Body of pancreas (tissue), 4 donors: ENCODE measurements at places on chromosomes 5 and 9. TPM values are rescaled to one million over a fixed set of nuclear protein-coding genes. Genes with fewer than 3 reads are reported as not detected.

Gene IL13
- not detected for total RNA-seq

Gene TRPM6
- total RNA-seq, result under 0.01 TPM

Gene SLC45A2
- not detected for total RNA-seq

Gene AIF1L
- total RNA-seq, result 11.5 TPM

Gene PCDHB2
- total RNA-seq, result 2.0 TPM

Gene TMEM174
- not detected for total RNA-seq

Gene UHRF2
- 52.1 TPM for total RNA-seq

Gene C5orf24
- total RNA-seq, result 15.3 TPM

Gene PCSK1
- 7.5 TPM for total RNA-seq

Gene WNT8A
- not detected for total RNA-seq

Gene PALM2AKAP2
- total RNA-seq, result 0.99 TPM

Gene FNIP1
- 20.5 TPM for total RNA-seq

Gene PRKAA1
- 53.2 TPM for total RNA-seq

Gene GFI1B
- total RNA-seq, result not detected

Gene FBXW11
- 64.6 TPM for total RNA-seq

Gene POU5F2
- total RNA-seq, result 5.3 TPM

Gene PGM5
- 6.9 TPM for total RNA-seq

Gene TRIM36
- 2.9 TPM for total RNA-seq

Gene GHR
- total RNA-seq, result 5.7 TPM

Gene HAND1
- total RNA-seq, result not detected

Gene SPINK13
- total RNA-seq, result 5.7 TPM

Gene LEAP2
- 3.4 TPM for total RNA-seq

Gene NTRK2
- total RNA-seq, result 20.5 TPM

Gene PAEP
- total RNA-seq, result not detected
